ENCODE measurements at places on chromosomes 4 and X.

- DNase-seq: no peak
Measured at GRCh38 chrX:17563076-17563475, 174.2 kb upstream of the SCML1 start.

DNA sequence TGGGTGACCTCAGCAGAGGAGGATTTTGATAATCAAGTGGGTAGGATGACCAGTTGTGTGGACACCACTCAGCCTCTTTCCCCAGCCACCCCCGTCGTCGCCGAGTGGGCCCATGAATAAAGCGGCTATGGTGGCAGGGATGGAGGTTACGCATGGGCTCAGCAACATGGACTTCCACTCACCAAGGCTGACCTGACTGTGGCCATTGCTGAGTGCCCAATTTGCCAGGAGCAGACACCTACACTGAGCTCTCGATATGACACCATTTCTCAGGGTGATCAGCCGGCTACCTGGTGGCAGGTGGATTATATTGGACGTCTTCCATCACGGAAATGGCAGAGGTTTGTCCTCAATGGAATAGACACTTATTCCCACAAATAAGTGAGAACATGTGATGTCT lies 361.3 kb downstream of the KLHL4 start:
- DNase-seq: no peak

DNA sequence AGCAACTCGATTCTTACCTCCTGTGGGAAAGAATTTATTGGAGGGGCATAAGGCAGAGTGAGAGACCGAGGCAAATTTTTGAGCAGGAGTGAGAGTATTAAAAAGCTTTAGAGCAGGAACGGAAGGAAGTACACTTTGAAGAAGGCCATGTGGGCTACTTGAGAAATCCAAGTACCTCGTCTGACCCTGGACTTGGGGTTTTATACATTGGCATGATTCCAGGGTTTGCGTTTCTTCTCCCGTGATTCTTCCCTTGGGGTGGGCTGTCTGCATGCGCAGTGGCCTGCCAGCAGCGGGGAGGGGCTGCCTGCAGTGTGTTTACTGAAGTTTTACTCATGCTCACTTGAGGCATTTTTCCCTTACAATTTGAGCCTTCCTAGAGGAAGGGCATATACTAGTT lies 3.4 kb downstream of the GALNT7 start:
- DNase-seq: no peak

DNA sequence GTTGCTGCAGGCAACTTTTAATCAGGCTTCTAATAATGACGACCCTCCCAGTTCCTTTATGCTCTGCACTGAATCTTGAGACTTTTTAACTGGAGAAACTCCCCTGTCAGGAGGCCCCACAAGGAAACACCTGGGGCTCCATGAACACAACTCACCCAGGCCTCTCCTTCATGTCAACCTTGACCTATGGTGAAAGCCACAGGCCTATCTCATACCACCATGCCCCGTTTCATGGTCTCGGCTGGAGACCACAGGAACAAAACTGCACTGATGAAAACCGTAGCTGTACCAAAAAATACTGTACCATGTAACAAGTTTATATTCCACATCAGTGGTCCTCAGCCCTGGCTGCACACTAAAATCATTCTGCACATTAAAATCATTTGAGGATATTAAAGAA lies 57.0 kb downstream of the ZNF827 start:
- no peak for DNase-seq

GRCh38 chr4:83234902-83235644 lies 49.5 kb downstream of the COQ2 start:
- no peak for DNase-seq

DNA sequence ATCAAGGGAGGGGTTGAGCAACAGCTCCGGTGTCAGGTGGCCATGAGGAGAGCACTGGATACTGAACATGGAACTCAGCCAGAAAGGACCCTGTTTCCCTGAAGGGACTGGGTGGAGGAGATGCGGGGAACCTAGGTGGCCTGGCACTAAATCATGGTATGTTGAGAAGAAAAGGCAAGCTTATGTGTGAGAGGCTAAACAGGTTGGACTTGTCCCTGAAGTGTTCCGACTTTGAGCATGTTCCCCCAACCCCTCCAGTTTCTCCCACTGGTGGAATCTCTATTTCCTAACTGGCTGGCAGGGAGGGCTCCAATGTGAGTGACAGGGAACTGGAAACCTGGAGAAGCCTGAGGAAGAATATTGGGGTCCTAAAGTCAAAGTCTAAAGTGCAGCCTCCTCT lies 69.5 kb downstream of the PLAC1 start:
- DNase-seq: no peak

GRCh38 chr4:4560136-4560535 lies 18.3 kb upstream of the STX18 start:
- no peak for DNase-seq

GRCh38 chr4:76809594-76810305 lies 88.2 kb downstream of the SOWAHB start:
- no peak for DNase-seq

DNA sequence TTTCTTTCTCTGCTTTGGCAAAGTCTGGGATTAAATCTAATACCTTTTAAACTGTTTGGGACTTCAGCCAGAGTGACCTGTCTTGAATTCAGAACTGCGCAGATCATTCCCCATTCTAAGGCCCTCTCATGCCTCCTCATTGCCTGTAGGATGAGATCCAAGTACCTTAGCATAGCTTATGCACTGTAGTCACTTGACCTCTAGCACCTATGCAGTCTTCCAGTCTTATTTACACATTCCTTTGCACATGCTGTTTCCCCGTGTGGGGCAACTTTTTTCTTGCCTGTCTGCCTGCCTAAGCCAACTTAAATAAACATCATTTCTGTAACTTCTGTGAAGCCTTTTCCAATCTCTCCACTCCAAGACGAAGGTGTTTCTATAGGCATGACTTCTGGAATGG lies 68.4 kb downstream of the AR start:
- no peak for DNase-seq

GRCh38 chr4:108261026-108261425 lies 92.3 kb upstream of the LEF1 start:
- no peak for DNase-seq

DNA sequence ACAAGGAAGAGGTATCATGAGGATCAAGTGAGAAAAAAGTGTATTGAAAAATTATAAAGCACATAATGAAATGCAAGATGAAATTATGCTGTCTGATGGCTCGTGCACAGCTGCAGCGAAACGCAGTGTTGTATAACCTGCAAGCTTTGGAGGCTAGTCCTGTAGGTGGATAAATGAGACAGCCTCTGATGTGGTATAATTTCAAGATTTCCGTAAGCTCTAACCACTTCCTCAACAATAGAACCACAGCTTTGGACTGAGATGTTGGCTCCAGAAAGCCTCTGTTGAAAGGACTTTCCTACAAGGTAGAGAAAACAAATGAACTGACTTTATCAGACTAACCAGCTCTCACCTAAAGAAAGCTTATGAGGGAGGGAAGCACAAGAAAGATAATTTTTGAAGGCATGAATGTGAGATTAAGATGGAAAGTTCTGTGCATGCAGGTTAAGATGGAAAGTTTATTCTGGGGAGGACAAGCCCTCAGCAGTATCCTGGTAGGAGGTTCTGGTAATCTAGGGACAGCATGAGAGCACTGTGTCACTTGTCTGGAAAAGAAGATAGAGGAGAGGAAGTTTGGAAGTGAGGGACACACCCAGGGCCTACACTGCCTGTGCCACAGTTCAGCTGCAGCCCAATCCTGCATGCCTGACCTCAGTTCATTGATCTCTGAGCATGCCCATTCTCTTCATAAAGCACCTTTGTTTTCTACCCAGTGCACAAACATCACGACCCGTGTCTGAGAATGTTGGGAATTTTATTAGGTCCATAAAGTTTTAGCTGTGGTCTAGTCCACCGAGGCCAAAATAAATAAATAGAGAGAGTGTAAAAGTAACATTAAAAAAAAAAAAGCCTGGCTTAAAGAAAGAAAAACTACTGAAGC lies 161.5 kb upstream of the SFRP2 start:
- no peak for DNase-seq

DNA sequence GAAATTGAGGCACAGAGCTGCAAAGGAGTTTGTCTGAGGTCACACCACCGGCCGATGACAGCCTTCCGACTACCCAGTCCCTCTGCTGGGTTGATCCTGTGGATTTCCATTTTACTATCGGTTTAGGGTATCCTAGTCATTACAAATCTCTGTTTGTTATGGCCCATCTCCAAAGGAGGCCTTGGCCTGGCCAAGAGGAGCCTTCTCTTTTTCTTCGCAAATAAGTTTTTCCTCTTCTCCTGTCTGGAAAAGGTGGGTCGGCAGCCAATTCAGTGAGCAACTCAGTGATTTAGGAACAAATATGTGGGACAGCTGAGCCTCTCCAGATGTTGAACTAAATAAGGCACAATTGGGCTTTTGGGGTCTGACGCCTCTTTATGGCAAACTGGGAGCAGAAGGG lies 169.2 kb upstream of the RBPJ start:
- no peak for DNase-seq

- no peak for DNase-seq
Measured at GRCh38 chrX:140091125-140091886, 126.0 kb upstream of the CXorf66 start.

DNA sequence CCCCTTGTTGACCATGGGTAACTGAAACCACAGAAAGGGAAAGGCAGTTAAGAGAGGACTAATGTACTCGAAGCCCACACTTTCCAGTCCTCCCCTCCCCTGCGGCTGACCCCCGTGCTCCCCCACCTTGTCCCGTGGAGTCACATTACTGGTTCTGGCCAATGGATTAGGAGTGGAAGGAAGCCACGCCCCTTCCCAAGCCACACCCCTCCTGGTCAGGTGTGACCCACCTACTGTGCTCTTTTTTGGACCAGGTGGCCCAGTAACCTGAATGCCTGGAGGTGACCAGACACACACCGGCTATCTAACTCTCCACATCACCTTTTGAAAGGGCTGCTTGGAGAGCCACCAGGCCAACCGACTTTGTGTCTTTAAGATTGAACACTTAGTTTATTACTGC lies 109.3 kb upstream of the MSX1 start:
- DNase-seq: no peak

DNA sequence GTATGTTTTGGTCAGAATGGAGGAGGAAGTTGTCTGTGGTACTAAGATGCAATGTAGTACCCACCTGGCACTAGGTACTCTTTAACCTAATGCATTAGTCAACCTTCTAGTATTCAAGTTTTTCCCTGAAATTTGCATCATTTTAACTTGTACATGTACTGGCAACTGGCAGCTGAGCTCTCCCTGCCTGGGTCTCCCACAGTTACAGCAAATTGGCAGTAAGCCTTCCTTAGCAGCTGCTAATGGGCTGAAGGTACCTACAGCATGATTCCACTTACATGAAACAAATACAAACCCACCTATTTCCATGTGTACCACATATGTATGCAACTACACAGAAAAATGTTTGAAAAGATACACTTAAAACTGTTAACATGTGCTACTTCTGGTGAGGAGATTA lies 8.1 kb upstream of the KLHL2 start:
- no peak for DNase-seq

DNA sequence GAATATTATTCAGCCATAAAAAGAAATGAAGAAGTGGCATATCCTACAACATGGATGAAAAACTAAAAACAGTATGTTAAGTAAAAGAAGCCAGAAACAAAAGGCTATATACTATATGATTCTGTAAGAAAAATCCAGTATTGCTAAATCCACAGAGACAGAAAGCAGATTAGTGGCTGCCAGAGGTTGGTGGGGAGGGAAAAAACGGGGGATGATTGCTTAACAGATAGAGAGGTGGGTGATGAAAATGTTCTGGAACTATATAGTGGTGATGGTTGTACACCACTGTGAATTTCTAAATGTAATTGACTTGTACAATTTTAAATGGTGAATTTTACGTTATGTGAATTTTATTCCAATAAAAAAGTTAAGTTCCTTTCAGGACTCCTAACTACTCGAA lies 157.6 kb upstream of the SH3RF1 start:
- DNase-seq: no peak

DNA sequence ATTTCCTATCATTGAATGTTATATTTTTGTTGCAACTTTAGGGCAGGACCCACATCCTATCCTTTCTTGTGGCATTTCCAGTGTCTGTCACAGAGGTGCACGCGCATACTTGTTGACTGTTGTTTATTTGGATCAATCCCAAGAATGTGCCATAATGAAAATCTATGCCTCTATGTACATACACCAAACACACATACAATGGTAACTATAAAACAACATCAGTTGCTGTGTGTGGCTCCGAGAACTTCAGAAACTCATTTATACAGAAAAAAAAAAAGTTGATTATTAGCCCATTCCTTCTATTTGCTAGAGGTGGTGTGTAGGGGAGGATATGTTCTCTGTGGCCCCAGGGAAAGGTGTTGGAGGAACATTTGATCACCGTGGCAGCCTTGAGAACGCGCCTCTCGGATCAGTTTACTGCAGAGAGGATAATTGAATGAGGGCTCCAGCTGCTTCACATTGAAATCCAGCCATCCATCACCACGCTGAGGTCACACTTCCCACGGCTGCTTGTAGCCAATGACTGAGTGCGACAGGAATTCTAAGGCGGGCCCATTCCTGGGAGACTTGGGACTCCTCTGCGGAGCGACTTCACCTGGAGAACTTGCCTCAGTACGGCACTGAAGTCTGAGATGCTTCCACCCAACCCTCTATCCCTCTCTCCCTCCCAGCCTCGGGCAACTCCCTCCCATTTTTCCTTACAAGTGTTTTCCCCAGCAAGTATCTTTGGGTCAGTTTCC lies 19.5 kb downstream of the SMPX start:
- DNase-seq: no peak

DNA sequence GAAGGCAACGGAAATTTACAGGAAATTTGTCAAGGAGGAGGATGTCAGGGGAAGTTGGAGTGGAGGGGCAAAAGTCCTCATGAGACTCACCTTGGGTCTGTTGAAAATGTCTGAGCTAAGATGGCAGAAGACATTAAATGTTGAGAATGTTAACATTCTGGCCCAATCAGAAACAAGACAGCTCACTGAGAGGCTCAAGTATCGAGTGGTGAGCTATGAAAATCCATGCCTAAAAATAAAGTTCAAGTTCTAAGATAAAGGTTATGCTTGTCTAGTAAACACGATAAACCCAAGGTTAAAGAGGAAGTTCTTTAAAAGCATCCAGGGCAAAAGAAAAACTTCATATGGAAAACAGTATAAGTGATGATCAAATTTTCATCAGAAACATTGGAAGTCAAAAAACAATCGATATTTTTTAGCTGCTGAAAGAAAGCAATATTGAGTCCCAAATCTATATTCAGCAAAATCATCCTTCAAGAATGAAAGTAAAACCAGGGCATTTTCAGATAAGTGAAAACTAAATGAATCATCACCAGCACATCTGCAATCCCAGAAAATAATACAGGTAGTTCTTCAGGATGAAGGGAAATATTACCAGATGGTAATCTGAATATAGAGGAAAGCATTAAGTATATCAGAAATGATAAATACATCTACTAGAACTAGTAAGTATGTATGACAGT lies 462.4 kb downstream of the TLL1 start:
- no peak for DNase-seq

- DNase-seq: no peak
Measured at GRCh38 chr4:136505020-136505419, 1027.3 kb downstream of the PCDH18 start.

GRCh38 chr4:100075056-100075455 lies 115.2 kb downstream of the DDIT4L start:
- DNase-seq: no peak

DNA sequence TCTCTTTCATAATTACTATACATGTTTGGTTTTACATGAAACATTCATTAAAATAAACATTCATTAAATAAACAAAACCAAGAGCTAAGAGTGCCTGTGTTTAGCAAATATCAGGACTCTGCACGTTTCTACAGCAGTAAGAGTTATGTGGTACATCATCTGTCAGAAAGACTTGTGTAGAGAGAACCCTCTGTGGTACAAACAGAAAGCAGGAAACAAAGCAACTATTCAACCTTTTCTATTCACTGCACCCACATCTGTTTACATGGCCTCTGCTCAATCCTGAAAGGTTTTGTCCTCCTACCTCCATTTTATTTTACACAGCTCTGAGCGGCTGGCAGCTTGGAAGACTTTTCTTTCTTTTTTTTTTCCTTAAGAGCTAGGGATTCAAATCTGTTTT lies 90.7 kb upstream of the PCDH18 start:
- no peak for DNase-seq
